Right hindlimb (tissue), 1 donor: ENCODE measurements at places on chromosomes 3 and 15.

GRCh38 chr15:43253431-43254403, 13.0 kb downstream of the TGM5 start:
- no peak for DNase-seq

DNA sequence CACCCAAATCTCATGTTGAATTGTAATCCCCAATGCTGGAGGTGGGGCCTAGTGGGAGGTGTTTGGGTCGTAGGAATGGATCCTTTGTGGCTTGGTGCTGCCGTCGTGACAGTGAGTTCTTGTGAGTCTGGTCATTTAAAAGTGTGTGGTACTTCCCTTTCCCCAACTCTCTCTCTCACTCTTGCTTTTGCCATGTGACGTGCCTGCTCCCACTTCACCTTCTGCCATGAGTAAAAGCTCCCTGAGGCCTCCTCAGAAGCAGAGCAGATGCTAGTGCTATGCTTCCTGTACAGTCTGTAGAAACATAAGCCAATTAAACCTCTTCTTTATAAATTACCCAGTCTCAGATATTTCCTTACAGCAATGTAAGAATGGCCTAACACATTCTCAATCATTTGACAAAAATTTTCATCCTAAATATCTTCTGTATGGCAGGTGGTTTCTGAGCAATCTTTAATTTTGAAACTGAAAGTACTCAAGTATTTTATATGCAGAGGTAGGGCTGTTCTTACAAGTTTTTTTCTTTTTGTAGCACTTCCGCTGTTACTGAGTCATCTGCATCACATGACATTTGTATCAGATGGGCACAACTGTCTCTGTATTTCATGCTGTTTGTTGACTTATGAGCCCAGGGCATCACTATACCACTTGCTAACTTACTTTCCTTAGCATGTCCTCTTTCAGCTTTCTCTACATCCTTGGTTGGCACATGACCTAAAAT, 8.8 kb downstream of the RPL39L start:
- DNase-seq = no peak

- DNase-seq = peak; percentile 29
Measured at GRCh38 chr3:198079771-198080520, 119.9 kb downstream of the LMLN start.

- no peak for DNase-seq
Measured at GRCh38 chr15:70420948-70421482, 323.3 kb upstream of the TLE3 start.

GRCh38 chr3:146750196-146750595, 145.1 kb upstream of the PLSCR5 start:
- no peak for DNase-seq

GRCh38 chr3:134334901-134335280, 39.4 kb downstream of the AMOTL2 start:
- DNase-seq = no peak

GRCh38 chr3:141764045-141764444, 837 bp downstream of the GRK7 start:
- no peak for DNase-seq

DNA sequence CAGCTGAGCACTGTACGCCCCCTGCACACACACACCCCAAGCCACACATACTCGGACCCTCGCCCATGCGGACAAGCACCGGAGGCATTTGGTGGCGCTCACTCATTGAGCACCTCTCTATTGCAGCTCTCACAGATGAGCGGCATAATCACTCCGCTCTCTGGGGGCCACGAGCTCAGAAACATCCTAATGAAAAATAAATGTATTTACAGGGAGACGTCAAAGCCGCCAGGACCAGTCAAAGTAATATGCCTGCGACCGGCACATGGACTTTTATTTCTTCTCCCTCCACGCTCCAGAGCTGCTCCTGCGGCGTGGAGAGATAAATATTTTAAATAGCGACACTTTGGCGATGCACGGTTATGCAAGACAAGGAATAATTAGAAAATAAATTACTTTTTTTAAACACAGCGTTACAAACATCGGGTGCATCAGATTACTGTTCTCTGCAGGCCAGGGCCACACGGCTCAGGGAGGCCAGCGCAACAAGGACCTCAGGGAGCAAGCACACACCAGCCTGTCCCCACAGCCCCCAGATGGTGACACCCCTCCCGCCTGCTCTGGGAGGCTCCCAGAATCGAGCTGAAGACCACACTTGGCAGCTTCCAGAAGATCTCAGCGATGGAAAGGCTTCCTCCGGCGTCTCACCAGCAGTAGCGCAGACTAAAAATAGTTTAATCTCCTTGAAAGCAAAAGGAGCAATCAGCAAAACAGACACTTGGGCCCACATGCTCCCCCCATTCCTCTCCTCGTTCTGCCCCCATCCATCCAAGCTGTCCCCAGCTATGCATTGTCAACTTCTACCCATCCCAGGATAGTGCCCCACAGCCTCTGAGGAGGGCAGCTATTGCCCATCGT, 48.0 kb downstream of the CACNA2D2 start:
- DNase-seq = no peak

DNA sequence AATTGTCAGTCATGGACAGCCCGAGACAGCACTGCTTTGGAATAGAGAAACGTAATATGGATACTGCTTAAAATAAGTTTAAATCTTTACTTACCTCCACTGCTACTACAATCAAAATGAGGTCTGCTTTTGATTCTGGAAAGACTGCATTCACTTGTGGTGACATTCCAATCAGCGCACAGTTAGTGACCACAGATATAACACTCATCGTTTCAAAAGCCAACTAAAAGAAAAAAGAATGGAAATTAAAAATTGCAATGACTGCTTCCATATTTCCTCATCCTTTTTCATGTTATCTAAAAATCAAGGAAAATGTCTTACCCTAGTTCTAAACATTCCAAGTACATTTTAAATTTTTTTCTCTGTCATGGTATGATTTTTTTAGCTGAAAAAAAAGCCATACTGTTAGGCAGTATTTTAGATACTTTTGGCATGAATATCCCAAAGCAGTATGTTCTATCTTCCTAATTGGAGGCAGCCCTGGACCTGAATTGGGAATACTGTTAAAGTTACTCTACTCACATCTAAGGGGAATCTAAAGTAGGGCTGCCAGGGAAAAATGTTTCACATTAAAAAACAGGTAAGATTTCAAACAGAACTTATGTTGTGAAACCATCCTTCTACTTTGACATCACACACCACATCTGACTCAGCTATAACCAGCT, 72.1 kb downstream of the ANO10 start:
- no peak for DNase-seq

GRCh38 chr3:128490915-128491690, 1.9 kb downstream of the GATA2 start:
- DNase-seq = peak; percentile 22

DNA sequence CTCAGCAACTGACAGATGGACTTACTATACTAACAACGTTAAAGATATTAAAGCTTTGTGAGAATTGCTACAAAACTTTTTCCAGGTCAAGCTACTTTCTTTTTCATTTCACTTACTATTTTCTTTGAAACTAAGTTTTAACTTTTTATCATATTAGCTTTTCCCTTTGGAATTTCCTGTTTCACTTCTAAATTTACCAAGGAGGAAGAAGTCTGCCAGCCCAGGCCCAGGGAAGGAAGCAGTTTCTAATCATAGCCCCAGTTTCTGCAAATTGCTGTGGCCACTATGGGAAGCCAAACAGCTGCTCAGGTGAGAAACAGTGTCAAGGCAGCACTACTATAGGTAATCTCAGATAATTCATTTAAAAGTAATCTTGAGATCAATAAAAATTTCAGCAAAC, 18.4 kb downstream of the CYFIP1 start:
- DNase-seq = no peak

DNA sequence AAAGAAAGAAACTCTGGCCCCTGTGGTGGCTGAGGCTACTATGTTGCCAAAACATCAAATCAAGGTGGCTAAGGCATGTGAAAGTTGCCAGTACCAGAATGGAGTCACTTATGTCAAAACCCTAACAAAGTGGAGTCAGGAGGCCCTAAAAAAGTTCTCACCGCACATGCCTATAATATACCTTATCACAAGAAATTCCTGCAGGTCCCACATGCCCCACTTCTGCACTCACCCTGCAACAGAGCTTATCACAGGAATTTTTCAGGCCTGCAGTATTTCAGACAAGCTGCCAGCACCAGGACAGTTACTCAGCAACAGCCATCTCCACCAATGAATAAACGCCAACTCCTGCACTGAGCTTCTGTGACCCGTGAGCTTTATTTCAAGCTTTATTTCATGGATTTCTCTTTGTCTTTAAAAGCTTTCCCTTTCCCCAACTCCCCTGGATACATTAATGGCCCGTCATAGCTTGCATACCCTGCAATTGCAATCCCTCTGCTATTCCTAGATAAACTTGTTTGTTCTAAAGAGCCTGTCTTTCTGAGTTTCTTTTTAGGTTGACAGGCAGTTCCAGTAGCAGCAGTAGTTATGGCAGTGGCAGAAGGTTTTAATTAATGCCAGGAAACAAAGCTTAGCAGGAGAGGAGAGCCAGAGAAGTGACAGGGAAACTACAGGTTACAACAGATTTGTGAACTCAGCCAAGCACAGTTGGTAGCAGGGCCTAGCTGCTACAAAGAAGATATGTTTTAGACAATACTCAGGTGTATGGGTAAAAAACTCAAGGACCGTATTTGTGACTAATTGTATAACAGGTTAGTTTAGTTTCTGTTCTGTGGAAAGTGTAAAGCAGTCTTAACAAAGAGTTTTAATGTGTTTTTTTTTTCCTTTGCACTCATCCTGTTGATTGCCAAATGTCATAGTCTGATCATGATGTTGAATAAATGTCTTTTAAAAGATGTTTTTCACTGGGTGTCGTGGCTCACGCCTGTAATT, 15.9 kb upstream of the TMEM42 start:
- DNase-seq = no peak

- no peak for DNase-seq
Measured at GRCh38 chr15:73792415-73792814, 39.3 kb upstream of the INSYN1 start.

DNA sequence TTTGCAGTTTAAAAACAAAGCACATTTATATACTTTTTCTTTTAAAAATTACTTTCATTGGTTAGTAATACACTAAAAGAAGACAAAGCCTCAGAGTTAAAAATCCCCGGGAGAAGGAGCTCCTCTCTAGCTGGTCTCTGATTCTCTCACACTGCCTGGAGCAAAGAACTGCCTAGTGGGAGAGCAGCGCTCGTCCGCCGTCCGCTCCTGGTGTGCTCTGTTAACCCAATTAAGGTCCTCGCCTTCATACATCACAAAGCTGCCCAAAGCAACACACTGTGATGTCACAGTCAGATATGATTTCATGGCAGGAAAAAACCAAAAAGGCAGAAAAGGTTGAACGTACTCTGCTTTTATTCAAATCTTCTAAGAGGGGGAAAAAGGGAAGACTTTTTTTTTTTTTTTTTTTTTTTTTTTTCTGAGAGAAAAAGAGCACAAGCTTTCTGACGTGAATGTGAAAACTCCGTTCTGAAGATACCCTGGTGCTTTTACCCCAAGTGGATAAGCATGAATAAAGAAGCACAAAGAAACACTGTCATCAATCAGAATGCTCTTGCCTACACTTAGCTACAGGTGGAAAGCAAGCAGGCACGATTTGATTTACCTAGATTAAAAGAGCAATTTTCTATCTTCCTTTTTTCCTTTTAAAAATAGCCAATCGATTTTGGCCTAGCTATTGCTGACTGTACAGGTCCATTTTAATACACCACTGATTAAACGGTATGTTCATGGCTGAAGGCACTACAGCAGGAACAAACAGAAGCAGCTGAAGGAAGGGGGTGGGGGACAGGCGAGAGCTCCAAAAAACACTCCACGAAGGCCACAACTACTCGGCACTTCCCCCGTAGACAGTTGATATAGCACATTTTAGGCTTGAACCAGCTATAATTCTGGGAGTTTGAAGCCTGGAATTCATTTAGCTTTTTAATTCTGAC, 115.2 kb downstream of the TIGIT start:
- DNase-seq = peak; percentile 30

GRCh38 chr15:43194795-43195194, 9.6 kb downstream of the CCNDBP1 start:
- DNase-seq = no peak

DNA sequence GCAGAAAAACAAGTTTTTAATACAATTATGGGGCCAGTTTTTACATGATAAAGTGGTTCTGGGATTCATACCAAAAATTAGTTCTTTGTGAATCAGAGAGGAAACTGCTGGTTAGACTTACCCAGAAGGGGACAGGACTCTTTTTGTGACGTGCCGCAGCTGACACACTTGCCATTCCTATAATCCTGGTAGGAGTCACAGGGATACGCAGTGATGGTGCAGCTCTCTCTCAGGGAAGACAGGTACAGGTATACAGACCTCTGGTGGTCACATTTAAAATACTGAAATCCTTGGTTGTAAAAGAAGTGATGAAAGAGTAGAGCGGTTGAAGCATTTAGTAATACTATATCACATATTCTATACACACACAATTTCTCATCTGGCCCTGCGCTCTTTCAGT, 20.2 kb upstream of the TMEM41A start:
- no peak for DNase-seq

DNA sequence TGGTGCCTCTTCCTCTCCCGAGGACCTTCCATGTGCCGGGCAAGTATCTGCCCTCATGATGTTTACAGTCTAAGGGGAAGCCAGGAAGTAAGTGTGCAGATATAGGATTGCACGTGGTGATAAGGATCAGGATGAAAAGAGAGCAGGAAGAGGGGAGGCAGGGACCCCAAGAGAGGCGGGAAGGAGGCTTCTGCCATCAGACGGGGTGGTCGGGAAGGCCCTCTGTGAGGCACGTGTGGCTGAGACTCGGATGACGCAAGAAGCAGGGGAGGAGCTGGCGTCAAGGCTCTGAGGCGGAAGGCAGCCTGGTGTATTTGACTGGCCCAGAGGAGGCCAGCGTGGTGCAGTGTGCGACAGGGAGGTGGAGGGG, 762 bp upstream of the IQSEC1 start:
- DNase-seq = no peak

DNA sequence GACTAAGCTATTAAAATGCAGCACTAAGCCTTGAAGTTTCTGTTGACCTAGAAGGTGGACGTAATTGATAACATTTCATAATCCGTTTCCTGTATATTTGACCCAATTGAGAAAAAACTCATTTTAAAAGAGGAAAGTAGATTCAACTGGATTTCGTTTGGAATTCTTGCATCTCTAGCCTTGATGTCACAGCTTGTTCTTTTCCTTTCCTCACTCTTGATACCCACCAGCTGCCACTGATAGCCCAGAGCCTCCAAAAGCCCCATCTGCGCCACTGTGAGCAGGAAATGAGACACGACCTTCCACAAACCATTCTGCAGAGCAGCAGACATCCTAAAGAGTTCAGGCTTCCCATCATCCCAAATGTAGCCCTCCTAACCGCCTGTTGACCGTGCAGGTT, 61.8 kb downstream of the FOXB1 start:
- no peak for DNase-seq

DNA sequence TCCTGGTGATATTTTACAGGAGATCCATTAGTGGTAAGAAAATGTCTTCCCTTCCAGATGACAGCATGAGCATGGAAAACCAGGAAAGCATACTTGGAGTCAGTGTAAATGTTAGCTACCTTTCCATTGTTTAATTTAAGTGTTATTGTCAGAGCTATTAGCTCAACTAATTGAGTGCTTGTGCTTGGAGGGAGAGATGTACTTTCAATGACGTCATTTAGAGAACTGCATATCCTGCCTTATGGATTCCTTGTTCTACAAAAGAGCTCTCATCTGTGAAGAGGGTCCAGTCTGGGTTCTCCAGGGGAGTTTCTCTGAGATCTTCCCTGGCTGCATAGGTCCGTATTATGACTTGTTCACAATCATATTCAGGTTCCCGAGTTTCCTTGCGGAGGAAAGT, 687.2 kb downstream of the TBL1XR1 start:
- DNase-seq = no peak

- DNase-seq = no peak
Measured at GRCh38 chr3:185351396-185351795, 11.5 kb upstream of the MAP3K13 start.
